ENCODE measurements at places on chromosomes 1 and 21.

DNA sequence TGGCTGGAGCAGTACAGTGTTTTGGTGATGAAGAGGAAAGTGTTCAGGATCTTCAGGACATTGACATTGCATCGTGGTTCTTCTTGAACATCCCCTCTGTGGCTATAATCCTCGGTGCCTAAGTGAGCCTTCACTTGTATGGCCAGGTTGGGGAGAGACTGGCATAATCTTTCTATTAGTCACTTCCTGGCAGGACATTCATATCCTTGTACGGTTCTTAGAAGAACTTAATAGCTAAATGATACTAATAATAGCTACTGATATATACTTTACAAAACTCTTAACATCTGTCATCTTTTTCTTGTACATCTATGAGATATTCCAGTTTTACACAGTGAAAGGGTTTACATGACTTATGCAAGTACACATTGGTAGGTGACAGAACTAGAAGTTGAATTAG lies 35.8 kb downstream of the CELF3 start:
- no peak for DNase-seq

DNA sequence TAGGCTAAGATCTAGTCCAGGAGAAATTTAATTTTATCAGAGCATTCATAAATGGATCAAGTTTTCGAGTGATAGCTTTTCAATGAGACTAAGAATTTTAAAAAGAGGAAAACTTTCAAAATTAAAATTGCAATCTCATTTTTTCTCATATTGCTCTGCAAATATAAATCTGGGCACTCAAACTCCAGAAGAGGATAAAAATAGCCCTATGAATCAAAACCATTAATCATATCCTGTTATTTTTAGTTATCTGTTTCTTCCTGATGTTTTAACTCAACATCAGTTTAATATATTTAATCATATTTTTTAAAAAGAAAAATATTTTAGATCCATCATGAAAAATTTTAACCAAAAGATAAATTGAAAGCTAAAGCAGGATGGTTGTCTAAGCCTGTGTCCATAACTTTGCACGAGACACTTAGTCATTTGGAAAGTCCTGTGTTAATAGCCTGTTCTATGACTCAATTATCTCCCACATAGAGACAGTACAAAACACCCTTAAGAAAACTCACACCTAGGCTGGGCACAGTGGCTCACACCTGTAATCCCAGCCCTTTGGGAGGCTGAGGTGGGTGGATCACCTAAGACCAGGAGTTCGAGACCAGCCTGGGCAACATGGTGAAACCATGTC lies 17.1 kb upstream of the PRRC2C start:
- DNase-seq: no peak

GRCh38 chr1:89203166-89203565 lies 4.4 kb upstream of the GBP4 start:
- no peak for DNase-seq

DNA sequence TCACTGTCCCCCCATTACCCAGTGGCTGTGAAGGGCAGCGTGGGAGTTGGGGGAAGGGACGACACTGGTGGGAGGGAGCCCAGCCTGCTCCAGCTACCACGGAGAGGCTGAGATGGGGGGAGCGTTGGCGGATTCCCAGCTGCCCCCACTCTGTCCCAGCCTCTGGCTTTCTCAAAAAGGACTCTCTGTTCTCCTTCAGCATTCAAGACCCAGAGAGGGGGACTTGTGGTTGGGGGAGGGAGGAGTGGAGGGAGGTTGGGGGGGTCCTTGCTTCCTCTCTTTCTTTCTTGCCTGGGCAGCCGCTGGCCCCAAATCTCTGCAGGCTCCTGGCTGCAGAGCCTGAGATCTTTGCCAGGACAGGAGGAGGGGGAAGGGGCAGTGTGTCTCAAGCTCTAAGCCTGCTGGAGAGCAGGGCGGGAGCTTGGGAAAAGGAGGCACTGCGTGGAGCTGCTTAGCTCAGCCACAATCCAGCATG lies 2.2 kb downstream of the ATP1A2 start:
- DNase-seq: no peak

- no peak for DNase-seq
Measured at GRCh38 chr21:43575473-43575844, 83.8 kb downstream of the HSF2BP start.

- no peak for DNase-seq
Measured at GRCh38 chr1:92536980-92537884, 50.5 kb upstream of the GFI1 start.
